ENCODE measurements at places on chromosomes 11 and 22. TPM values are rescaled to one million over a fixed set of nuclear protein-coding genes. Genes with fewer than 3 reads are reported as not detected.

The OLFML1 gene
- not detected for total RNA-seq

The RAB36 gene
- total RNA-seq, result 7.7 TPM

The LIF gene
- total RNA-seq, result 34.2 TPM

The ASRGL1 gene
- 9.9 TPM for total RNA-seq

The TMEM25 gene
- 0.36 TPM for total RNA-seq

Measured in A549 treated with dexamethasone at 1 μM for 4 hours (cell line).